Activated effector memory CD4-positive, alpha-beta T cell treated with Interleukin-2 at 50 U/mL for 16 hours (primary cell): ENCODE measurements at places on chromosomes 3 and 15.

DNA sequence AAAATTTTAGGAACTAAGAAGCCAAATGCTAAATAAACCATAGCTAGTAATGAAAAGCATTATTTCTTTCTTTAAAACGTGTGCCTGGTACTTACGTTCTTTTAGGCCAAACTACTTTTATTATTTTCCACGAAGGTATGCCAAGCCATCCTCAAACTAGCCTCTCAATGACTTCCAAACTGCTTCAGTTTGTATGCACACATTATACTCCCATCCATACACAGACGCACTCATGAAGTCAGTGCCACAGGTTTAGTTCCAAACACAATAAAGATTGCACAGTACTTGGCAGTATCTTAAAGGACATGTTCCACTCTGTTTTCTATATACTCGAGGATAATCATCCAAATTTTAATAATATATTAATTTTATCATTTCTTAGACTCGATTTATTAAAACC is 609.2 kb upstream of the ZNF385D start:
- DNase-seq = no peak

DNA sequence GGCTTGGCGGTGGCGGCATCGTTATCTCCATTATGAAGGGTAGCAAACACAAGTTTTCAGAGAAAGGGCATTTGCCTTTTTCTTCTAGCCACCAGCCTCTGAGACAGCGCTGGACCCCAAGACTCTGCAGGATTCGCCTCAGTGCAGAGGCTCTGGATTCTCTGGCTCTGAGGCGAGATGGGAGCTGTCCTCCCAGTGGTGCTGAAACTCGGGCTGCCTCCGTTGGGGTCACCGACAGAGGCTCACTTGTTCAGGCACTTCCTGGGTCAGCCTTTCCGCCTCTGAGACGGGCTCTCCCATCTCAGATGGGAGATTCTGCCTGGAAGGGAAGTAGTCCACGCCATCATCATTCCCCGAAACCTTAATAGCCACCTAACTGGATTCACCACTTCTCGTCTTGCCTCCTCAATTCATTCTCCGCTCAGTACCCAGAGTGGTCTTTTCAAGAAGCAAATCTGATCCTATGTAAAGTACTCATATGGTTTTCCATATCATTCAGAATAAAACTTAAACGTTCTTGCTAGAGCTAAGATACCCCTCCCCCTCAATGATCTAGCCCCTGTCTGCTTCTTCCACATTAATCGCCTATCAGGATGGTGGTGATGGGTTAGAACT is 76.9 kb downstream of the RHCG start:
- no peak for DNase-seq

DNA sequence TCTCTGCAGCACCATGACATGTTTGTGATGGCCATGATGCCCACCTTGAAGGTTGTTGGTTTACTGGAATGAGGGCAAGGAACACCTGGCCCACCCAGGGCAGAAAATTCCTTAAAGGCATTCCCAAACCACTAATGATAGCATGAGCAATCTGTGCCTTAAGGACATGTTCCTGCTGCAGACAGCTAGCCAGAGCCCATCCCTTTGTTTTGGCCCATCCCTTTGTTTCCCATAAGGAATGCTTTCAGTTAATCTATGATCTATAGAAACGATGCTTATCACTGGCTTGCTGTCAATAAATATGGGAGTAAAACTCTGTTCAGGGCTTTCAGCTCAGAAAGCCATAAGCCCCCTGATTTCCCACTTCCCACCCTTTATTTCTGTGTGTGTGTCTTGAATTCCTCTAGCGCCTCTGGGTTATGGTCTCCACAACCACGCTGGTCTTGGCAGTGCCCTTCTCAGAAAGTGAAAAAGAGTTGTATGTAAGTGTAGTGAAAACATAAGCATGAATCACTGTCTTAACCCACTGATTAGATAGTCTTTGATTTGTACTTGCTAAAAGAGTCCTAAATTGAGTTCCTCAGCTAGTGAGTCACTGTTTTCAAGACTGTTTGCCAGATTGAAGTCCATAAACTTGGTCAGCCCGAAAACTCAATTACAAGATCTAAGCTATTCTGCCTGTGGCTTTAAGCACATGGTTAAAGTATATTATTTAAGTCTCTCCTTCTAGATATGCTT is 19.0 kb upstream of the CCR2 start:
- DNase-seq = no peak

DNA sequence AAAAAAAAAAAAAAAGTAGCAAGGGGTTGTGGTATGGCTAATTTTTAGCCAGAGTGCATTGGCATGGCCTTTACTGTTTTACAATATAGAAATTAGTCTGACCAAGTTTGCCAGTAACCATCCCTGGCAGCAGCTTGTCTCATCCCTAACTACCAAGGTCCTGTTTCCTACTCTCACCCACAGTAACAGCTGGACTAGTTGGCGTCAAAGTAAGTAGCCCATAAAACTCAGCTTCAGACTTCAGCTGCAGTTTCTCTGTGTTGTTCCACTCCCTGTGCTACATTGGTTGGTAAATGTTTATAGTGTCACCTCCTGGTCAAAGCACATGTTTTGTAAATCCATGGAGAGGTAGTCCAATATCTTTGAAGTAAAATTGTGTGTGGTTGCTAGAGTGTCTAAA is 691.3 kb downstream of the ZPLD1 start:
- no peak for DNase-seq

- DNase-seq = no peak
These were observed 9.0 kb upstream of the TMEM41A start for GRCh38 chr3:185507883-185508282.

GRCh38 chr3:35659768-35660167 is 20.4 kb downstream of the ARPP21 start:
- DNase-seq = no peak

DNA sequence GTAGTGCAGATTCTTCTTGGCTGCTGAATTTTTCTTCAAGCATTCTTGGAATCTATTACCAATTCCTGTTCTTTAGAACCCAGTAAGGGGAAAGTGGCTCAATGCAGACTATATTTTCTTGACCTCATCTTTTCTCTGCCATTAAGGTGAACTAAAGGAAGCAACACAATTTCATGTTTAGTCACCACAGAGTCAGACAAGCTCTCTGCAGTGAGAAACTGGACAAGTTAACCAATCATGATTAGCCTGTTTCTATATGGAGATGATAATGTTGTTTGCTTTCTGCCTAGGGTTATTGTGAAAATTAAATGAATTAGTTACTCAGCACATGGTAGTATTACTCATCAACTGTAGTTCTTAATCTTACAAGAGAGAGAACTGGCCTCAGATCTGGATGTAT is 1075.1 kb downstream of the AGBL1 start:
- DNase-seq = no peak

GRCh38 chr3:128492671-128493569 is at the start of gene GATA2:
Gene GATA2, minus strand, starts transcription at chr3:128493201. Its CDS starts 6,170 bp downstream, at chr3:128487031.
- no peak for DNase-seq

- DNase-seq = no peak
These were observed 64.5 kb downstream of the KLHL25 start for GRCh38 chr15:85730001-85730820.

GRCh38 chr15:37019479-37020433 is 80.6 kb downstream of the MEIS2 start:
- DNase-seq = no peak

- no peak for DNase-seq
These were observed 111.6 kb upstream of the SLC6A6 start for GRCh38 chr3:14290631-14291385.

GRCh38 chr3:14204515-14205284 is 26.1 kb downstream of the LSM3 start:
- DNase-seq = no peak

GRCh38 chr3:101020351-101021015 is 27.3 kb upstream of the ABI3BP start:
- DNase-seq = no peak

DNA sequence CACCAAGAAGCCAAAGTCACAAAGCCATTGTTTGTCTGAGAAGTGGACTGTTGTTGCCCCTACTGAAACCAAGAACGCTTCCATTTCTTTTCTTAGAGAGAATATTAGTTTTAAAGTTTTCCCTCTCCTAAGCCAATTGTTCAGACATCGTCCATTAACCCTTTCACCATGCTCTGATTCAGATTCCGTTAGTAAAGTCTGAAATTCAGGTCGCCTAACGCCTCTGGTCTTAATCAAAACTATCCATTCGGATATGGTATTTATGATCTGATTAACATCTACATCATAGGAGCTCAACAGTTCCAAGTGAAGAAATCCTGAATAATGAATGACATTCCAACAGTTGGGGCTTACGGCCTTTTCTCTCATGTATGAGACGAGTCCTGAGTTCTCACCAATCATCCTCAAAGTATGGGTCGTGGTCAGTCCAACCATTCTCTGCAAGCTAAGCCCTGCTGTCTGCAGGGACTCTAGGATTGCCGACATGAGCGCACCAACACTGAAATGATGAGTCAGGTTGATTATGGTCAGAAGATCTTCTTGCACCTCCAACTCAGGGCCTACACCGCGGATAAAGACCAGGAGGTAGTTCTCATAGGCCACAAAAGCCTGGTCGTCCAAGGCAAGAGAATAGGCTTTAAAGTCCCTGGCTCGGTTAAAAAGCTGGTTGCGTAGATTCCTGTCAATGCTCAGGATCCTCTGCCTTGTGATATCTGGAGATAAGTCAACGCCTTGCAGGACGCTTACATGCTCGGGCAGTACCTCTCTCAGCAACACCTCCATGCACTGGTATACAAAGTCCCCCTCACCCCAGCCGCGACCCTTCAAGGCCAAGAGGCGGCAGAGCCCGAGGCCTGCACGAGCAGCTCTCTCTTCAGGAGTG is 767 bp downstream of the EPM2AIP1 start:
- no peak for DNase-seq

DNA sequence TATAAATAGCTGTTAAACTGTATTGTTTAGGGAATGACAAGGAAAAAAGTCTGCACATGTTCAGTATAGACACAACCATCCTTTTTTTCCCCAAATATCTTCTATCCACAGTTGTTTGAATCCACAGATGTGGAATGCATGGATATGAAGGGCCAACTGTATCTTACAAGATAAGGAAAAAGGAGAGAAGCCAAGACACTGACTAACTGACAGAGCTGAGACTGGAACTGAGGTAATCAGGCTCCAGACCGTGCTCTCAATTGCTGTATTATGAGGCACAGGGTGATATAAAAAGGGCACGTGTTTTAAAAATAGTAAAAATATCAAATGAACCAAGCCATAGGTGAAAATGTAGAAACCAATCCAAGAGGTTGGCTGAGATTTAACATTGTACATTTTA is 49.0 kb downstream of the DHX36 start:
- DNase-seq = no peak

DNA sequence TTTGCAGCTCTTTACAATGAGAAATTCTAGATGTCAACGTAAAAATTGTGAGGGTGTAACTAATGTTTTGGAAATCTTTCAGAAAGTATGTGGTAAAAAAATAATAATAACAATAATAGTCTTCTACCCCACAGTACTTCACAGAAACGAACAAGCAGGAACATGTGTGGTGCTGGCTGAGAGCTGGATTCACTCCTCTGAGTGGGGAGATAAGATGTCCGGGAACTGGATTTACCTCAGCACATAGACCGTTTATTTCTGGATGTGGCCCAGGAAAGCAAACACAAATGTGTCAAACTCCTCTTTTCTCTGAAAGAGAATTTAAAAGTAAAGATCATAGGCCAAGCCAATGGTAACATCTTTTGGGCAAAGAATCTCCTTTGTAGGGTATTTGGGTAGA is 103.4 kb downstream of the SLC49A4 start:
- DNase-seq = no peak

- no peak for DNase-seq
These were observed 21.1 kb upstream of the IQCF6 start for GRCh38 chr3:51799879-51800749.

GRCh38 chr3:127524296-127524896 is 66.1 kb downstream of the TPRA1 start:
- DNase-seq = no peak

- DNase-seq = no peak
These were observed 45.0 kb upstream of the PCSK6 start for GRCh38 chr15:101534376-101534970.

DNA sequence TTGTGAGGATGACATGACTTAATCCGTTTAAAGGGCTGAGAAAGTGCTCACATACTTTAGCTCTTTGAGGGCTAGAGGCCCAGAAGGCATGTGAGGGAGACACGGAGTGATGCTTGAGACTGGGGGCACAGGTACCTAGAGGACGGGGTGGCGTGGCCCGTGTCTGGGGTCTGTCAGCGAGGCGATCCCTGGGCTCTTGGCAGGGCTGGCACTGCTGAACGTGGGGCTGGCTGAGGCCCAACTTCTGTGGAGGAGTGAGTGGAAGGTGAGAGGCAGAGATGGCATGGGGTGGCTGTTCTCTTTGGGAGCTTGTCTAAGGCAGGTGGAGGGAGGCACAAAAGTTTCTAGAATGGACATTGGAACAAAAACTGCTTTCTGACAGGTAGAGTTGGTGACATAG is 9.5 kb downstream of the SEMA4B start:
- no peak for DNase-seq

DNA sequence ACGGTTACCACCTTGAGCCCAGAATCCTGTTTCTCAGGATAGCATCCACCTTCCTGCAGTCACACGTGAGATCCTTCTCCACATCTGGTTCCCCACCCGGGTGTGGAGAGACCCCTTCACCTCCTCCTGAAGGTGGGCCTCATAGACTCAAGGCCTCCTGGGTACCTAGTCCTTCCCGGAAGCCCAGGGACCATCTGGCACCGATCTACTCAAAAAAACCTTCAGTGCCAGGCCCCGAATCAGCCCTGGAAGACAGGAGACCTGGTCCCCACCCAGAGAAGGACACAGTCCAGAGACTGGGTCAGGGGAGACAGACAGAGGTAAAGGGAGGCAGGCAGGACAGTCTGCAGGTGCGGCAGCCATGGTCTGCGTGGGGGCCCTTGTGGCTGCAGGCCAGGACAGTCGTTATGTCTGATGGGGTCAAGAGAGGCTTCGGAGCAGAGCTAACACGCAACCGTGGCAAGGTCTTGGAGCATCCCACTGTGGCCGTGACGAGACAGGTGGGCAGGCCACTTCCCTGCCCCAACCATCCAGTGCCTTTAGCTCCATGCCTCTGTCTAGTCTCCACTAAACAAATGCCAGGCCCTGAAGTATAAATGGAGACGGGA is 112.2 kb upstream of the ABHD17C start:
- no peak for DNase-seq

DNA sequence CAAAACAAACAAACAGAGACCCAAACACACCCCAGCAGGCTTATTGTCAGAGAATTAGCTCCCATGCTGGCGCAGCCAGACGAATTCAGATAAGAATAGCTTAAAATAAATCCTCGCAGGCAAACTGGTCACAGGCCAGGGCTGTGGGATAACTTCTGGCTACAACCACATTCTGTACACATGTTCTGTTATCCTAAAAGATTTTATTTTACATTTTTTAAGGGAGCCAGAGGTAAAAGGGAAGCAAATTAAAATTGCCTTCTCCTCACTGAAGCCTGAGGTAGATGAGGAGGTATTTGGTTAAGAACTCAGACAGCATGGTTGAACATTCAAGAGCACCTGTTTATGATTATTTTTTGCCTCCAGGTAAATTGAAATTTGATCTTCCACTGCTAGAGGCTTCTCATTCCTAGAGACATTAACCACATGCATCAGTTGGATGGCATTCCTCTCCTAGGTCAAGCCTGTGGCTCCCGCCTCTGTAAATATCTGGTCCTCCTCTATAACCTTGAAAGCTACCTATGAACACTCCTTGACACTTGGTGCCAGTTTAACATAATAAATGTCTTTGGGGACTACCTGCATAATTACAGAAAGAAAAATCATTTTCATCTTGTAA is 190.3 kb downstream of the SATB1 start:
- DNase-seq = no peak
